Hypothalamus (tissue), 51 donors: ENCODE measurements at places on chromosomes 3 and 15.

GRCh38 chr15:50665938-50666337, 20.7 kb downstream of the TRPM7 start:
- DNase-seq, result no peak

- no peak for DNase-seq
Observed at GRCh38 chr3:179732661-179733348, 80.0 kb downstream of the USP13 start.

DNA sequence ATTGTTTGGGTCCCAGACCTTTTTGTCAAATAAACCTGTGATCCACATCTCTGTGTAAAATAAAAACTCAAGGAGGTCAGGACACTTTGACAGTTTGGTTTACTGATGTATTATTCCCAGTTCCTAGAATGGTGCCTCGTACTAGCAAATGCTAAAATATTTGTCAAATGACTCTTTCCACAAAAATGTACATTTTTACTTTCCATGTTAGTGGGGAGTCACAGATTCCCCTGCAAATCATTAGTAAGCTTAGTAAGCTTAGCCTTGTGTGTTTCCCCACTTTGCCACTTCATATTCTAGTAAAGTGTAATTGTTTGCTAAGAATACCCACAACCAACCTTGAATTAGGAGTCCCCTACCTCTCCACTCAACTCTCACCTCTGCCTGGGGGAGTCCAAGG, 2.4 kb upstream of the MAGI1 start:
- no peak for DNase-seq

GRCh38 chr3:53100818-53101466, 29.3 kb downstream of the RFT1 start:
- no peak for DNase-seq

GRCh38 chr15:39935241-39935640, 1.3 kb downstream of the EIF2AK4 start:
- no peak for DNase-seq

DNA sequence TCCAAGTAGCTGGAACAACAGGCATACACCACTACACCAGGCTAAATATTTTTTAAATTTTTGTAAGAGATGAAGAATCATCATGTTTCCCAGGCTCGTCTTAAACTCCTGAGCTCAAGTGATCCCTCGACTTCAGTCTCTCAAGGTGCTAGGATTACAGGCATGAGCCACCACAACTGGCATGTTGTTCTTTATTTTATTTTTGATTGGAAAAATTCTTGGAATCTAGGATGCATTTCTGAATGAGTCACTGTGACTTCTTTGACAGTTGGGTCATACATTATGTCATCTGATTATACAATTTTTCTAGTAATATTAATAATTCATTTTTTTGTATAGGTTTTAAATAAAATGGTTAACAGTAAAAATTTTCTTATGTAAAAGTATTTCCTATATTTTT, 870.2 kb downstream of the SI start:
- no peak for DNase-seq

DNA sequence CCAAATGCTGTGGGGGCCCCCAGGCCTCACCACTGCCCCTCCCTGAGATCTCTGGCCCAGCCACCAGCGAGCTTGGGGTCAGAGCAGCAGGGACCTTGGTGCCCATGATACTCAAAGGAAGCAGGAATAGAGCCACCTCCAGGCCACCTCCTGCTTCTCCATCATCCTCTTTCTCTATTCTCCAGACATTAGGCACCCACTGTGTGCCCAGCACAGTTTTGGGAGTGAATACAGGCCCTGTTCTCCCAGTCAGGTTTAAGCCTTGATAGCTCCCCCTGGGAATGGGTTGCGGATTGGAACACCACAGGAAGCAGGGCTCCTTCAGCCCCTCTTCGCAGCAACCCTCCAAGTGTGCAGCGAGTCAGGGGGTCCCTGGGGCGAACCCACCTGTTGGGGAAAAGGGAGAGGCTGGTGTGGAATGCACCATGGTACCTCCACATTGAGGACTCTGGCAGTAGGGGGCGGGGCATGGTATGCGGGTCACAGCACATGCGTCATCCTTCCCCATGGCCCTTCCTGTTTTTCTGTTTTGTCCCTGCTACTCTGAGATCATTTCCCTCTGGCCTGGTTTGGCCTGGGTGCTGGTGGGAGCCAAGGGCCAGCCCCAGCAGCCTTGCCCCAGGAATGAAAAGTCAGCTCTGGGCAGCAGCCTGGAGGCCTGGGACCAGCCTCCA, 14.2 kb upstream of the SEMA3B start:
- DNase-seq, result no peak

- DNase-seq, result no peak
Observed at GRCh38 chr15:56927816-56928215, 9.4 kb downstream of the TCF12 start.

DNA sequence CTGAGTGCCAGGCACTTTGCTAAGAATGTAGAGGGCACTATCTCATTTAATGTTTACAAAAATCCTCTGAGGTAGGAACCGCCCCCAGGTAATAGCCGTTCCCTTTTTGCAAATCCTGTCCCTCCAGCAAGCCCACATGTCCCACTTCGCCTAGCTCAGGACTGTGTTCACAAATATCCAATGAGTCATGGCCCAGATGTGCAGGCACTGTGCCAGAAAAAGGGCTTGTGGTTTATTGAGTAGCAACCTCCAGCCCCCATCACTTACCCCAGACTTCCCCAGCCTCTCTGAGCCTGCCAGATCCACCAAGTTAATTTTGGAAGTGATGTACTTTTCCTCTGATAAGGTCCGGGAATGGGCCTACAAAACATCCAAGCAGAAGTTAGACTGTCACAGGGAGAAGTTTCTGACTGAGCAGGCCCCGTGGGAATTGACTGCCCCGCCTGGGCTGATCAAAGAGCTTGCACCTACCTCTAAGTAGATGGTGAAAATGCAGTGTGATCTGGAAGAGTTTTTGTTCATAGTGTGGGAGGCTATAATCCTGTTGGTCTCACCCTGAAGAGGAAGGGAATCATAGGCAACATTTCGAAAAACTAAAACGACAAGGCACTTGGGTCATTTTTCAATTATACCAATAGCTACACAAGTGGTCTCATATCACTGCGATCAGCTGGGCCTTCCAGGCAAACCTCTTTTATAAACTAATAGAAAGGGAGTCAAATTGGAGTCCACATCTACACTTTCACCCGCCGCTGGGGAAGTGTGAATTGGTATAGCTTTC, 15.7 kb downstream of the KIF9 start:
- DNase-seq, result peak; percentile 43

- no peak for DNase-seq
Observed at GRCh38 chr3:160224811-160225175, 429 bp upstream of the C3orf80 start.

DNA sequence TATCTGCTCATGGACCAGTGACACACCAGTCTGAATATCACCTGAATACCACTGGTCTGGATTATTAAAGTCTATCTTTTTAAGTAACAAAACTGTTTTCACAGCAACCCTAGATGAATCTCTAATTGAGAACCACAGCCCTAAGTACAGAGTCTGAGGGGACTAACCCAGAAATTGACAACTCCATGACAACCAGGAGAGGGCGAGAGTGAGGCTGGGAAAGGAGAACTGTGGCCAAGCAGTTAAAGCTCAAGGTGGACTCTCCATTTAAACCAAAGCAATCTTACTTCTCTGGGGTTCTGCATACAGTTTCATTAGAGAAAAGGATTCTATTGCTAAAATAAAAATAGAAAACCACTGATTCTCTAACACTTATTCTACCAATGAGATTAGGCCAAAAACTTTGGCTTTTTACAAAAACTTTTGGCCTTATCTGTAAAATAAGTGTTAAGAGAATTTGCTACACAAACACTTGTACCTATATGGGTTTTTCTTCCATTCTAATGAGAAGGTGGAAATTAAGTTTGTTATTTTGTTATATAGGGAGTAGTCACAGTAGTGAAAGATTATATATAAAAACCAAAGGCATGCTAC, 11.4 kb downstream of the NEK10 start:
- DNase-seq, result no peak

GRCh38 chr15:96735632-96736240, 405.2 kb downstream of the NR2F2 start:
- DNase-seq, result no peak

- DNase-seq, result peak; percentile 29
Observed at GRCh38 chr3:9947025-9947995, 4.9 kb downstream of the PRRT3 start.

GRCh38 chr15:67216859-67217258, 37.6 kb downstream of the AAGAB start:
- DNase-seq, result no peak

DNA sequence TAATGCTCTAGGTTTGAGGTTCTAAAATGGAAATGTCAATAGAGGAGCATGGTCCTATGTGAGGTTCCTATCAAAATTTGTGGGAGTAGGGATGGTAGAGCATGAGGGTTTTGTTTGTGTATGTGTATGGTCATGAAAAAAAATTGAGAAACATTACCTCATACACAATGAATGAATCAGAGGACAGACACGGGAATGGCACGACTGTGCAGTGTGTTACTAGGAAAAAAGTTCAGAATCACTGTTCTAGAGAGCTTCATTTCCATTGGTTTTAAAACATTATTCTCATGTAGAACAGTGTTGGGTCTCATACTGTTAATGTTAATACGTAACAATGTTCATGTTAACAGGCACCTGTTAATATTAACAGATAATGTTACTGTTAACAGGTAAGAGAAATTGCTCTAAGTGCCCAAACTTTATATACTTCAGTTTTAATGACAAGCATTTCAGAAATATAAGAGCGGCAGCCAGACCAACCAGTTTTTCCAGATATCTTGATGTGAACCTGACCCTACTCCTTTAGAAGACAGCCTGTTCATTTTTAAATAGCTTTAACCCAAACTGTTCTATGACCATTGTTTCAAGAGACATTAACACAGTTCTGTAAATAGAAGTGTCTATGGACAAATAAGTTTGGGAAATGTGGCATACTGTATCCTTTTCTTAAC, 48.0 kb downstream of the SLC15A2 start:
- DNase-seq, result no peak

GRCh38 chr15:38260077-38260476, 7.4 kb downstream of the SPRED1 start:
- no peak for DNase-seq

DNA sequence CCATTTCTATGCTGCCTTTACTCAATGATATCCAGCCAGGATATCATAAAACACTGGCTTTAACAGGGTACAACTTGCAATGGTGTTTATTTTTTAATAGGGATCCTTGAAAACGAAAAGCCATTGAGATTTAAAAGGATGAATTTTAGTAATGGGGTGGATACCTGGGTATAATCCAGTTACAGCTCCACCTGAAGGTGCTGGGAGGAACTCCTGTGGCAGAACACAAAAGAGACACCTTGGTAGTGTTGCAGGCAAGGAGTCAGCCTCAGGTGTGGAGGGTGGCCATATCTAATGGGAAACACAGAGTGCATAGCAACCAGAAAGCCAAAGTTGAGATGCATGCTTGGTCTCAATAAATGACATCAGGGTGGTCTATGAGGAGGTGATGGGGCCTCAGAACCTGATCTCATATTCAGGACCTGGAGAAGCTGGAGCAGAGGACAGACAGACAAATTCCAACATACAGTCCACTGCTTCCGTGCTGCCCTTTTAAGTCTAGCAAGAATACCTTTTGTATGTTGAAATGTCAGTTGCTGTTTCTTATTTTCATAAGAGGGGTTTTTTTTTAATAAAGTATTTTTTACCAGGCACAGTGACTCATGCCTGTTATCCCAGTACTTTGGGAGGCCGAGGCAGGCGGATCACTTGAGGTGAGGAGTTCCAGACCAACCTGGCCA, 12.0 kb upstream of the PAQR9 start:
- no peak for DNase-seq
